ENCODE measurements at places on chromosomes 2 and 18.

DNA sequence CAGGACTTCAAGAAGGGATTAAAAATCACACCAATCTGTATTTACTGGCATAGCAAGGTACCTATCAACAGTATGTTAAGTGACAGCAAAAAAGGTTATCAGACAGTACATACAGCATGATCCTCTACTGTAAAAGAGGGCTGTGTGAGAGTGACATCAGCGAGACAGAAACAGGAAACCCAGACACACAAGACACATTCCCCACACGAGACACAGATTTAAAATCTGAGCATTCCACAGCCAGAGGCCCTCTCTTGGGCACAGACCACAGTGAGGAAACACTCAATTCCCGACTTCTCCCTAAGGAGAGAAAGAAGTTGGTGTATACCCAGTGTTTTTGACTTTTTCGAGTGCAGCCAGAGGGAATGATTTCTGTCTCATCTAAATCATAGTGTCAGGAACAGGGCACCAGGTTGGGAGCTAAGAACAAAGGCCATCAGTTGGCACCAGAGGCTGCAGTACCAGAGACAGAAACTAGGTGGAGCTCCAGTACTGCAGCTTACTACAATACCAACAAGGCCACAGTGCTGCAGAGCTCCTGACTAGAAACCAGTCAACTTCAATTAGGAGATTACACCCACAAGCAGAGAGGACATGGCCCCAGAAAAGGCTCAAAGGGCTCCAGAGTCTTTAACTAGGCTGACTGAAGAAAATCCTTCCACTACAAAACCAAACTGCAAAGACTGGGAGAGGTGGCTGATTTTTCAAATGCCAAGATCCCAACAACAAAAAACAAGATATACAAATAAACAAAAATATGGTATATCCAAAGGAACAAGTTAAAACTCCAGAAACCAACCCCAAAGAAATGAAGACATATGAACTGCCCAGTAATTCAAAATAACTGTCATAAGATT, 41.0 kb downstream of the UNC50 start:
- DNase-seq, result peak; percentile 71

GRCh38 chr2:178256382-178257042, 62.2 kb downstream of the OSBPL6 start:
- no peak for DNase-seq

DNA sequence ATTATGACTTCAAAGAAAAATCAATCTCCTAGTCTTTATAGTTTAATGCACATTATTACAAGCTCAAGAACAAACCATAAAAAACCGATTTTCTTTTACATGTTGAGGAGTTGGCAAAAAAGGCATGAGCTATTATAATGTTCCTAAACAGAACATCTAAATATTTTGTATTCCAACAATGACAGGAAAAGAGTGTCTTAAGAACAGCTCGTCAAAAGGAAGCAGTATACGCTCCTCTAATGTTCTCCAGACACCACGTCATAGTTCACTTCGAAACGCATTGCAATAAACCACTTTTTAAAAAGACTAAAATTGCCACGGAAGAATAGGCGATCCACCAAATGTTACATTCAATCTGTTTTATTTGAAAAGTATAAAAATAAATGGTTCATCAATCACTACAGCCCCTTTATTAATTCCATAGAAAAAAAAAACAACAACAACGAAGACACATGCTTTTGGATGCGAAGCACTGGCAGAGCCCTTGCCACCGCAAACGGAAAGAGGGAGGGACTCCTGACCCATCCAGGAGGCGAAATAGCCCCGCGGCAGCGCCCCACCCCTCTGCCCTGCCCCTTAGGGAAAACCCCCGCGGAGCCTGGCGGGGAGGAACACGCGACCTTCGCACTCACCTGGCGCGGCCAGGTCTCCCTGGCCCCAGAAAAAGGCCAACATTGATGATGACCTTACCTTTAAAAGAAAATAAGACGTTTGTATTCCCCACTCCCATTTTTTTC, 45.8 kb downstream of the MBP start:
- no peak for DNase-seq

DNA sequence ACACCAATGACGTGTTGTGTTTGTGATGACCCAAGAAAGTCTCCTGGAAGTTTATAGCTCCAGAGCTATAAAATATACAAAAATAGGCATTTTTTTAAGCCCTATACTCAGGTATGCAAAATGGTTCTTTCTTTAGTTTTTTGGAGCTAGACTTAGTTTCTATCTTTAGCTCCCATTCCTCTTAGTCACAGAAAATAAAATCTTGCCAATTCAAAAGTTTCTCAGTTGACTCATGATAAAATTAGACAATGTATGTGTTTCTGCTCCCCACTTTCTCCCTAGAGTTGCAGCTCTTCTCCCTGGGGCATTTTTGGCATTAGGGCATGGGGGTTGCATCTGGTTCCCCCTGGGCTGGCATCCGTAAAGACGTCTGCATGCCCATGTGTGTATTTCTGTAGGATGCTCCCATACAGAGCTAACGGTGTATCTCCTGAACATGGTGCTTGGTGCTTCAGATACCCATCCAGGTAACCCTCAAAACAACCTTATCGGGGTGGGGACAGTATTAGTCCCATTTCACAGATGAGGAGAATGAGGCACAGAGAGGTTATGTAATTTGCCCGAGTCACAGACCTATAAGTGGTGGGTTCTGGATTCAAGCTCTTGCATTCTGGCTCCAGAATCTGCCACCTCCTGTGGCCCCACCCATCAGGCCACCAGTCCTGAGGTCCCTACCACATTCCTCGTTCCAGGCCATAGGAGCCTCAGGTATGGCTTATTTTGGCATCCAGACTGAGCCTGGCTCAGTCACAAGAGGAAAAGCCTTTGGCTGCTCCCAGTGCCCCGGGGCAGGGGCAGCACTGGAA, 43.1 kb upstream of the ASAP2 start:
- no peak for DNase-seq

GRCh38 chr2:18959952-18960717, 370.8 kb upstream of the NT5C1B start:
- DNase-seq, result no peak

DNA sequence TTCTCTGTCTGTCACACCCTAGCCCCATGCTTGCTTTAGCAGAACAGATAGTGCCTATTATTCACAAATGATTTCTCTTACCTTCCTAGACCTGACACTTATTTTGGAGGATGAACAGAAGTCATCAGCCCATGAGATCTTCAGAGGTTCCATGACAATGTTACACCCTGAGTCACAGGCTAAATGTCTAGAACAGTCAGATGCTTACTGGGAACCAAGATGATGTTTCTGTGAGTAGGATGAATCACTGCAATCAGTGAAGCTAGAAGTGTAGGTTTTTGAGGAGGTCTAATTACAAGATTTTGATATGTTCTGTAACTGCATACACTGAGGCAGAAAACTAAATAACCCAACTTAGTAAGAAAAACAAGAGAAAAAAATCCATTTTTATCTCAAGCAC, 123.0 kb upstream of the THUMPD2 start:
- DNase-seq, result no peak

GRCh38 chr2:10947005-10947440, 35.3 kb downstream of the KCNF1 start:
- no peak for DNase-seq

DNA sequence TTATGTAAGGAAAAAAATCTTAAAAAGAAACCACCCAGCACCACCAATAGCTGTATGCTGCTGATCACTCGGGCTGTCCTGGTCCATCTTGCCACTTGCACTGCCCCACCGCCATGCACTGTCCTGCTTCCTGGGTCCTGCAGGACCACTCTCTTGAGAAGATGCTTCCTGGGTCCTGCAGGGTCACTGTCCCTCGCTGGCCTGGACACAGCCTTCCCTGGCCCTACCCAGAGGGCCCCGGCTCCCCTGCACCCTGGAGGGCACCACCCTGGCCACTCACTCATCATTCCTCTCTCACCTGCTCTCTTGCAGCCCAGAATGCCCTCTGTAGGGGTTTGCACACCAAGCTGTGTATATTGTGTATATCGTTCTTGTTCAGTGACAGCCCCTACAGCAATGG, 2.4 kb upstream of the OTOS start:
- DNase-seq, result no peak

- no peak for DNase-seq
These were observed 148.0 kb downstream of the HDAC4 start for GRCh38 chr2:239252801-239253200.
